HT-29 (cell line): ENCODE measurements at places on chromosomes 1 and 21. TPM values are rescaled to one million over a fixed set of nuclear protein-coding genes. Genes with fewer than 3 reads are reported as not detected.

DNA sequence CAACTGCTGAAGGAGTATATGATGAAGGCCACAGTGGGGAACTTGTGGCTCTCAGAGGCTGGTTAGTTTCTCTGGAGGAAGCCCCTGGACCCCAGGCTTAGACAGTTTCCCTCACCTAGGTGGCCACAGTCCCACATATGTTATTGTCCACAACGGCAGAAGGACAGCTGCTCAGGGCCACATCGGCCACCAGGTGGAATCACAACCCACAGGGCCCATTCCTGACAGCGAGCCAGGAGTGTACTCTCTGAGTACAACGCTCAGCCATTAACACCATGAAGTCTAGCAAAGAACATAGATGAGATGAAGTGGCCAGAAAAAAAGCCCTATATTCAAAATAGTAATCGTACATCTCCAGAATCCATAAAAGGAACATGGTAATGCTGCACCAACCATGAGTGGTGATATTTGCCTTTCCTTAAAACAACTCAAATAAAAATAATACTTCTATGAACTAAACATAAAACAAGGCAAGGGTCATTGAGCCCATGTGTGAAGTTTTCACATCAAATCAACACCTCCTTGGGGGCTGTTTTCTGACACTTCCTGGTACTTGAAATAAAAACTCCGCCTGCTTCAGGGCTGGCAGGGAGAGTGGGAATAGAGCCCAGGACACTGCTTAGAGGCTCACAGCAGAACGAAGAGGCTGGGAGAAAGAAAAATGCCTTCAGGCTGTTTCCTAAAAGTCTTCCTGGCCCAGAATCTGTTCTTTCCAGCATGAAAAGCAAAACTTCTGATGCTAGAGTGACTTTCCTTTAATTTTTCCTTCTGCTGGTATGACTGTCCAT is 383.3 kb downstream of the HHAT start:
- DNase-seq, result peak; percentile 25

FAM167B gene
- total RNA-seq, result 0.29 TPM in 1 of 2 replicates, not detected in the other

GRCh38 chr1:42784547-42784945 is 245 bp upstream of the TMEM269 start:
- no peak for DNase-seq

- DNase-seq, result no peak
These were observed 78.4 kb downstream of the OLFM3 start for GRCh38 chr1:101918277-101918676.

LMOD1 gene
- total RNA-seq, result not detected in 2 replicates

DNA sequence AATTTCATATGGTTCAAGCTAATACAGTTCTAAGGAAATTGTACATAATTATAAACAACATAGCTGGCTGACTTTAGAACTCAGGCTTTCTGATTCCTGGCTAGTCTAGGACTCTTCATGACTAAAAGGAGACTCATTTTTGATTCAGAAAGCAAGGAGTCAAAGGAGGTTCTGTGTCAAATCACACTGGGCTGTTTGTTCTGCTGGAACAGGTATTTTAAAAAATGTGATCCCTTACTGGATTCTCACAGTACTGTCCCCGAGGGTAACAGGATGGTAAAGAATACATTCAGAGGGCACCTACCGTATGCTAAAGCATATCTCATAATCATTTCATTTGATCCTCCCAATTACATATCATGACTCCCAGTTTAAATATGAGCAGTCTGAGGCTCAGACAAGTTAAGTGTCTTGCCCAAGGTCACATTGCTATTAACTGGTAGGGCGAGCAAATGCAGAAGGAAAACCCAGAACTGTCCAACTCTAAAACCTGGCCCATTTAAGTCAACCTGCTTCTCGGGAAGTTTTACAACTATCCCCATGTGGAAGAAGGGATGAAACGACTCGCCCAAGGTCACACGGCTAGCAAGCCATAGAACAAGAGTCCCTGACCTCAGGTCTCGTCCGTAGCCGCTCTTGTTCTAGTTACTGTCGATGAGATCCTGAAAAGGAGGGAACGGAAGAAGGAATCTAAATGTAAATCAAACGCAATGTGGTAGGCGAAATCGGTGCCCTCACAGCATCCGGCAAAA is 675 bp downstream of the MYSM1 start:
- no peak for DNase-seq

DNA sequence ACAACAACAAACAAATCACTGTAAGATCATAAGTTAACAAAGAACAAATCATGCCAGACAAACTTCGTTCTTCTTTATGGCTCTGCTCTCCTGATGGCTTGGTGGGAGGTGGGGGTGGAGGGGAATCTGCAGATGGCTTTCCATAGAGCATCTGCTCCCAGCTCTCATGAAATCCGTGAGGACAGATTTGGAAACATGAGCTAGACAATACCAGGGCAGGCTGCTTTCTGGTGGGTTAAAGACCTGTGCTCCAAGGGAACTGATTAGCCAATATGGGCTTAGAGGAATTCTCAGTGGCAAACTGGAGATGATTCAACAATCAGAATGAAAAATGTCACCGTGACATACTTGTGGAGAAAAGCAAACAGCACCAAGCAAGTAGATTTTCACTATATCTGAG is 69.4 kb upstream of the TLR5 start:
- DNase-seq, result no peak

DNA sequence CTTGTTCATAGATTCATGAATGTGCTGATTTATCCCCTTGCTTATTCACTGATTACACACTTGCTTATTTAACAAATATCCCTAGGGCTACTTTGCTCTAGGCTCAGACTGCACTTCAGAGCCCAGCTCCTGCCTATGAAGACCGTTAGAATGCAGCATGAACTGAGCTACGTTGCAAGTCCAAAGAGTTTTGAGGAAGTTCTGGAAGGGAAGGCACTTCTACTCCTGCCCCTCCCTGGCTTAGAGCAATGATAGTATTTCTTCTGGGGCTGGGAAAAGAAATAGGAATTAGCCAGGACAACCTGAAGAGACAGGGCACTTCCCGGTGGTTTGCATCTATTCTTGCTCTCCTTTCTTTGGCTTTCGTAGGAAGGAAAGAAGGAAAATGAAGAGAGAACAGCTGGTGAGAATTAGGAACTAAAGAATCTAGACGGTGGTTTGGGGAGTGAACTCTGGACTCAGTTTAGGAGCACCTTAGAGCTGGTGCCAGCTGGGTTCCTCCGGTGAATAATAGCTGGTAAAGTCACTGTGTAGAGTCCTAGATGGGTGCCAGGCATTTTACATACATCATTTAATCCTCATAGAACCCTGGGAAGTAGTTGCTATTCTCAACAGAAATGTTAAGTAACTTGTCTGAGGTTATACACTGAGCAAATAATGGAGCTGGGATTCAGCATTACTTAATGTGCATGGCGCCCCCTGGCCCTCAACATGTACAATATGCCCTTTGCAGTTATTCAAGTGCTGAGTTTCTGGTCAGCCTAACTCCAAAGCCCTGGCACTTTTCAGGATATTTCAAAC is 65.9 kb downstream of the NDUFS5 start:
- peak; percentile 73 for DNase-seq

IL6R gene
- 3.1 and 4.4 TPM in 2 replicates for total RNA-seq

FRRS1 gene
- total RNA-seq, result 8.7 and 9.0 TPM in 2 replicates

DNA sequence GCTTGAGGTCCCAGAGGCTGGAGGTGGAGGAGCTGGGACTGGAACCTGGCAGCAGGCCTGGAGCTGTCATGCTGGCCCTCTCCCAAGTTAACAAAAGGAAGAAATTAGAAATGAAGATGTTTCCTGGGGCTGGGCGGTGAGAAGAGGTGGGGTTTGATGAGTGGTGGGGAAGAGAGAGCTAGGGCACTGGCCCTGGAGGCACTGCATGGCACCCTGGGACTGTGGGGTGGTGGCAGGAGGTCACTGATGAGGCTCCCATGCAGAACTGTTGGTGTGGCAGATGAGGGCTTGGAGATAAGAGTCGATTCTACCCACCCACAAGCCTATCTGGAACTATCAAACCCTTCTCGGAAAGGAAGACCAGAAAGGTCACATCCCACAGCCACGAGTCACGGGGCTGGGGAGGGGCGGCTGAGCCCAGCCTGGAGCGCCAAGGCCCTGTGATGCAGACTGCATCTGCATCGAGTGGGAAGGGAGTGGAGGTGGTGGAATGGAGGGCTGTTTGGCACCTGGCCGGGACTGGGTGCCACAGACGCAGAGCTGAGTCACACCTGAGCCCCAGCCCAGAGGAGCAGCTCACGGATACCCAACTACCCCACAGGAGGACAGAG is 29.4 kb downstream of the MRPL37 start:
- no peak for DNase-seq

GRCh38 chr1:187938092-187938491 is 1109.3 kb downstream of the PLA2G4A start:
- DNase-seq, result no peak

DNA sequence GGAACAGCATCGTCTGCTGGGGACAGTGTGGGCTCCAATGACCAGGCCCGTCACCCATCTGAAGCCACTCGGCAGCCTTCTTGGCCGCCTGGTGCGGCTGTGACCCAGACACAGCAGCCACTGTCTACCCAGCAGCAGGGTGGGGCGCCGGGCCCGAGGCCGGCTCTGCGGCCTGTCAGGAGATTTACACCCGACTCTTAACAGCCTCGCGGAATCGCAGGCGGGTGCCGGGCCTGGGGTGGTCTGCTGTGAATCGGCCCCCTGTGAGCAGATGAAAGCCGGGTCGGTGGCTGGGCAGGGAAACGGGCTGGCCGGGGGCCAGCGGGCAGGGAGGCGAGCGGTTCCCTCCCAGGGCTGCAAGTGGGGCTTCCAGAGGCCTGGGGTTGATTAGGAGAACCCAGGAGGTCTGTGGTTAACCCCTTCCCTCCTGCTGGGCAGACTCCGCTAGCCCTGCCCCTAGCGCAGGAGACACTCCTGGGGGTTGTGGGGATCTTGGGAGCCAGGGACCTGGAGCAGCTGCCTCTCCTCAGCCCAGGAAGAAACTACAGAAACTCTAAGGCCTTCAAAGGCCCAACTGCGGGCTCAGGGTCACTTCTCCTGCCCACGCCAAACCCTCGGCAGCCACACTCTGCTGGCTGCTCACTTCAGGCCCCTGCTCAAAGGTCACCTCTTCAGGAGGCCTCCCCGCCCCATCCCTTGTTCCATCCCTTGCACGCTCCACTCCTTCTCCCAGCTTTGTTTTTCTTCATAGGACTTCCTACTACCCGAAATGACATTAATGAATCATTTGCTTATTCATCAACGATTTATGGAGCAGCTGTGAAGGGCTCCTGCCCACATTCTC is 15.6 kb downstream of the RUNX3 start:
- DNase-seq, result peak; percentile 49

NUDT4B gene
- total RNA-seq, result 26.1 and 40.8 TPM in 2 replicates

YBX1 gene
- total RNA-seq, result 900 and 1,047 TPM in 2 replicates

S100A7 gene
- total RNA-seq, result not detected in 2 replicates

GRCh38 chr1:83581747-83582146 is 417.2 kb downstream of the TTLL7 start:
- DNase-seq, result no peak

CCDC17 gene
- 0.86 and 1.3 TPM in 2 replicates for total RNA-seq

DPH2 gene
- 118 and 120 TPM in 2 replicates for total RNA-seq

DNA sequence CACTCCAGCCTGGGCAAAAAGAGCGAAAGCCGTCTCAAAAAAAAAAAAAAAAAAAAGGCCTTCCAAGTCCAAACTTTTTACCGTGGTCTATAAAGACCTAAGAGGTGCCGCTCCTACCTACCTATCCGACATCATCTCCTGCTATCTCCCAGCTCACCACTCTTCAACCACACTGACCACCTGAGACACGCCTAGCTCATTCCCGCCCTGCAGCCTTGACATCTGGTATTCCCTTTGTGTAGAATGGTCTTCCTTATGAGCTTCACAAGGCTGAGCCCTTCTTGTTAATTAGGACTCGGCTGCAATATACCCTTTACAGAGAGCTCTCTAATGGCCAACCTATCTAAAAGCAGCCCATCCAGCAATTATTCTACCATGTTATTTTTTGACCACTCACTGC is 680 bp downstream of the MAGOH start:
- DNase-seq, result peak; percentile 19
